ENCODE measurements at places on chromosomes 7 and 10.

GRCh38 chr7:40986351-40986873 lies 716.5 kb downstream of the INHBA start:
- DNase-seq: no peak

DNA sequence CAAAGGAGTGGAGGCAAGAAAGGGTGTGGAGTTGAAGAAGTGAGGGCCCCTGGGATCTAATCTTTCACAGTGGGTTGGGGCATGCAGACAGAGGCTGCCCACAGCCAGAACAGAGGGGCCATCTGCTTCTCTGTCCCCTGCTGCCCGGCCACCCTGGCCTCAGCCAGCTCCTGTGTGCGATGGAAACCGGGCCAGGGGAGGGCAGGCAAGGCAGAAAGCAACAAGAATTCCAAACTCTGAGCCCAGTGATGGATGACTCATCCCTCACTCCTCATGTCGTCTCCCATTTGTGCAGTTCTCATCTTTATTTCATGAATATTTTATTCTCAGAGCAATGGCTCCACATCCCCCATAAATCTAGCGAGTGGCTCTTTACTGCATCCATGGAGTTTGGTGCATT lies 757.1 kb downstream of the GRID1 start:
- DNase-seq: no peak

DNA sequence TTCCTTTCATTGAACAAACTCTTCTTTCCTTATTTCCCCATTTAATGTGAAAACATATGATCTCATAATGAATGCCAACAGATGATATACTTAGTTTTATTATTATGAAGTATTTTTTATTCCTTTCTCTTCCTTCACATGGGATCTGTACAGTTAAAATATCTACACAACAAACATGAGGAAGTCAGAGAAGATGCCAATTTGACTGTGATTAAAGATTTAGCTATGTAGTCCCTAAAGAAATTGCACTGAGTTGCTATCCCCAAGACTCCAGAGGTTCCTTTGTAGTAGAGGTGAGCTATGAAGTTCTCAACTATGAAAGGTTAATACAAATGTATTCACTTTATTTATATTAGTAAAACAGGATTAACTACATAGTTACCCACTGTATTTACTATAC lies 60.6 kb upstream of the LRRN3 start:
- no peak for DNase-seq

DNA sequence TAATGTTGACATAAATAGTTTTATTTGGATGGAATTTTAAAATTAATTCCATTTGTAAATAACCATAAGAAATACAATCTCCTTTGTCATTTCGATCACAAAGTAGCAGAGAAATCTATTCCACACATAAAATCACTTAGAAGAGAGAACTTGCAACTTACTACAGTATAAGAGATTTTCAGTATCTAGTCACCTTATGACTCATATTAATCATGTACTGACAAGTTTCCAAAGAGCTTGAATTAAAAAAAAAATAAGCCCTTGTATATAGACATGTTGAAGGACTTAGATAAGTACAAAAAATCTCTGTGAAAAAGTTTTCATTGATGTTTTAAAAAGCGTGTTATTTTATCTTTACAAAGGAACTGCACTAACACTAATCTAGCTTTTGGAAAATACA lies 207.1 kb upstream of the ETV1 start:
- DNase-seq: no peak

GRCh38 chr7:82539969-82540368 lies 96.4 kb upstream of the CACNA2D1 start:
- DNase-seq: no peak

GRCh38 chr10:97744405-97745035 lies 7.6 kb downstream of the ZFYVE27 start:
- no peak for DNase-seq
